GM04504 (cell line): ENCODE measurements at places on chromosomes 7 and 10.

- DNase-seq: no peak
These were observed 440.2 kb downstream of the HTR7 start for GRCh38 chr10:90417476-90418210.

- peak; percentile 83 for DNase-seq
These were observed 980.5 kb downstream of the LRMDA start for GRCh38 chr10:76411729-76412435.

DNA sequence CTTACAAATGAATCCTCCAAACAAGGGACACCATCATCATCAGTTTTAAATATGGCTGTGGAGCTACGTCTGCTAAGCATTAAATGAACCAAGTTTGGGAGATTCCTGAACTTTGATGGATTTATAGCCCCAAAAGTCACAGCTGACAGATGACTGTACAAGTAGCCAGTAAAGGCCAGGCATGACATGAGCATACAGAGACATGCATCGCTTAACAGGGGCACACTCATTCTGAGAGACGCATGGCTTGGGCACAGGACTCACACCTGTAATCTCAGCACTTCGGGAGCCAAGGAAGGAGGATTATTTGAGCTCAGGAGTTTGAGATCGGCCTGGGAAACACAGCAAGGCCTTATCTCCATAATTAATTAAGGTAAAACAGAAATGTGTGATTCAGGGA, 166.2 kb downstream of the PARD3 start:
- DNase-seq: no peak

- DNase-seq: no peak
These were observed 114.5 kb downstream of the NKX6-2 start for GRCh38 chr10:132671228-132672154.

DNA sequence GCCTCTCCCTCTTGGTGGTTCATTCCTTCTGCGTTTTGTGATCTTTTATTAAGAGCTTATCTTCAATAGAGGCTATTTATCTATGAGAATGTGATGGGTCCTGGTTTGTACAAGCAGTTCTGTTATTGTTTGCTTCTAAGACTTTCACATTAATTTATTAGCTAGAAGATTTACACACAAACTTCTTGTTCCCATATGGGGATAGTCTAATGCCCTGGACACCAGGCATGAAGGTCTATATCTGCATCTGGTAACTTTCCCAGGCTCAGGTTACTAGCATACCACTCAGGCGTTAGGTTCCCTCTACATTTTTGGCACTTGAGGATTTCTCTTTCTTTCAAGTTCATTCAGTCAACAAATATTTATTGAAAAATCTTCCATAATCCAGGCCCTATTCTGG, 7.7 kb downstream of the XPNPEP1 start:
- DNase-seq: no peak

GRCh38 chr7:53426145-53426750, 390.8 kb downstream of the POM121L12 start:
- DNase-seq: no peak

DNA sequence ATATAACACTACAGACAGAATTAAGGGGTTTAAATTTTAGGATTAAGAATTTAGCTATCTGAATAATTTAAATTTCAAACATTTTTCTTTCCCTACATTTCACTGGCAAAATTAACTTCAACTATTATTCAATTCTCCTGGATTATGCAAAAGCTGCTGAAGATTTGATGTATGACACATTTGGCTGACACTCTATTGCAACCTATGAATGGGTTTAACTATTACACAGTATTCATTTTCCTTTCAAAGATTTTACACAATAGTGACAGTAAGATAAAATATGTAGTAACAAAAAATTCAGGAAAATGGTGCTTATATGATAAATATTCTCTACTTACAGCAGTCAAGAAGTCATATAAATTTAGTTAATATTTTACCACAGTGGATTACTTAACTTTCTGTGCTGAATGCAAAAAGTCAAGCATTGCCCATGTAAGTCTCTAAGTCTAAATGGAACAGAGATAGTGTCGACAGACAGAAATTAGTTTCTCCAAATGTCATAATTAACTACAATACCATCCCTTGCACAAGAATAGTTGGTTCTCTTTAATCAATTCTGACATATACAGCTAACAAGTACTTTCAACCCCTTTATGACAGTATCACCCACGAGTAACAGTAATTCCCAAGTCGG, 194.1 kb upstream of the FRMD4A start:
- DNase-seq: no peak
